Keratinocyte (primary cell): ENCODE measurements at places on chromosomes 7 and 10.

- no peak for DNase-seq
These were observed 90.2 kb downstream of the UBE3C start for GRCh38 chr7:157228864-157229422.

GRCh38 chr7:41107938-41108448, 594.9 kb downstream of the INHBA start:
- peak; percentile 89 for DNase-seq

GRCh38 chr10:43890124-43890523, 241.4 kb upstream of the ZNF32 start:
- no peak for DNase-seq

GRCh38 chr7:98826811-98827231, 43.0 kb downstream of the TMEM130 start:
- no peak for DNase-seq

DNA sequence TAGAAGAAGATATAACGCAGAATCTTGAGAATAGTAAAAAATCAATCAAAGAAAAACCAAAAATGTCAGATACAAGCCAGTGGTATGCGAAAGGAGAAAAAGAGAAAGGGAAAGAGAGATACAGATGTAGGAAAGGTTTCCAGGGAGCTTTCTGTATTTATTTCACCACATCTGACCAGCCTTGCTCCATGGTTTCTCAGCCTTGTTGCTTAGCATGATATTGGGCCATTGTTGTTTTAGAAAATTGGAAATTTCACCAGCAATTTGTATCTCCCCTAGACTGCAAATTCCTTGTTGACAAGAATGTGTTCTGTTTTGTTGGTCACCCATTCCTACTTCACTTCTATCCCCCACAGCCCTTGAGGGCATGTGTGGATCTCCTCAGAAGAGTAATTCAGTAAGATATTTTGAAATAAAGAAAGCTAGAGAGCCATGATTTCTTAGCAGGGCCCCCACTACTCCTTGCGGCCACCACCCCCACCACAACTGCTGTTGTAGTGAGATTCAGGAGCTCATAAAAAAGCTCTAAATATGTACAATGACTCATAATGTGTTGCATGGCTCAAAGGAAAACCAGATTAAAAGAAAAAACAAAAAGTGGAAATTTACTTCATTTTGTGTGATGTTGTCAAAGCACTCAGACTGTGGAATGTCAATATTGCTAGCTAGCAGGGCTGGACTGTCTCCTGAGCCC, 138.7 kb downstream of the CHRM2 start:
- no peak for DNase-seq

GRCh38 chr7:93715234-93715633, 140.7 kb upstream of the CALCR start:
- DNase-seq = no peak

DNA sequence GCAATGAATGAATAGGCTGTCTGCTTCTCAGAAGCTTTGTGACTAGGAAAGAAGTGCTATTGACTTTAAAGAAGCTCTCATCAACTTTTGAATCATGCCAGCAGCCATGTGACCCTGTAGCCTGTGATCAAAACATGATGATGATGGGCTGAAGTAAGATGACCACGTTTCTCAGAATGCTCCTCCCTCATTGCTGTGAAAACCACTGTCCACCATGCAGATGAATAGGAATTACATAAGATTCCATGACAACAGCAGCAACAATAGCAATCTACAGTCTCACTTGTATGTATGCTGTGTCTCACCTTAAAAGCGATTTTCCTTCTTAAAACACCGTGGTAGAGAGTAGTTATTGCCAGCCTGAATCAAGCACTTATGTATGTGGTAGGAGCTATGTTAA, 228.4 kb downstream of the TRIL start:
- no peak for DNase-seq

GRCh38 chr10:23442936-23443335, 4.1 kb downstream of the OTUD1 start:
- no peak for DNase-seq

DNA sequence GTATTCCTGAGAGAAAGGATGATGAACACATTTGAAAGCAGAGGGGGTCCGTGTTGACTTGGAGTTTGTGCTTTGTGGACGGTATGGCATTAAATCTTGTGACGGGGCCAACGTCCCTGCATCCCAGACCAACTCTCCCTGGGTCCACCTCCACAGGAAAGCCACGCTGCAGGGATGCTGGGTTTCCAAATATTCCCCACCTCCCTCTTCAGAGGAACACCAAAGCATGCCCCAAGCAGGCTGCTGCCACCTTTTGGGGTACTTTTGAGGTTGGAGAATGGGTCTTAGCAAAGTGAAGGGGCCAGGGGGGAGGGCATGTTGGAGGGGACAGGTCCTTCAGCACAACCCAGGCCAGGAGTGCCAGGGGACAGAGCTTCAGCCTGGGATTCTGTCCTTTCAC, 504.4 kb downstream of the TCERG1L start:
- no peak for DNase-seq

DNA sequence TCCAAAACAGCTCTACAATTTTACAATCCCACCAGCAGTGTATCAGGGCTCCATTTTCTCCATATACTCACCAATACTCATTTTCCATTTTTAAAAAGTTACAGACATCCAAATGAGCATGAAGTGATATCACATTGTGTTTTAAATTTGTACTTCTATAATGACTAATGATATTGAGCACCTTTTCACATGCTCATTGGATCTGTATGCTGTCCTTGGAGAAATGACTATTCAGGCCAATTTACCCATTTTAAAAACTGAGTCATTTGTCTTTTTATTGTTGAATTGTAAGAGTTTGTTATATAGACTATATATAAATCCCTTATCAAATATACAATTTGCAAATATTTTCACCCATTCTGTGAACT, 162.0 kb downstream of the MAGI2 start:
- DNase-seq = no peak

GRCh38 chr7:18283045-18283444, 212.5 kb upstream of the HDAC9 start:
- no peak for DNase-seq

GRCh38 chr7:5596046-5596895, 172.6 kb upstream of the TNRC18 start:
- DNase-seq = peak; percentile 74

GRCh38 chr10:21649454-21649872, 115.4 kb downstream of the MLLT10 start:
- no peak for DNase-seq

DNA sequence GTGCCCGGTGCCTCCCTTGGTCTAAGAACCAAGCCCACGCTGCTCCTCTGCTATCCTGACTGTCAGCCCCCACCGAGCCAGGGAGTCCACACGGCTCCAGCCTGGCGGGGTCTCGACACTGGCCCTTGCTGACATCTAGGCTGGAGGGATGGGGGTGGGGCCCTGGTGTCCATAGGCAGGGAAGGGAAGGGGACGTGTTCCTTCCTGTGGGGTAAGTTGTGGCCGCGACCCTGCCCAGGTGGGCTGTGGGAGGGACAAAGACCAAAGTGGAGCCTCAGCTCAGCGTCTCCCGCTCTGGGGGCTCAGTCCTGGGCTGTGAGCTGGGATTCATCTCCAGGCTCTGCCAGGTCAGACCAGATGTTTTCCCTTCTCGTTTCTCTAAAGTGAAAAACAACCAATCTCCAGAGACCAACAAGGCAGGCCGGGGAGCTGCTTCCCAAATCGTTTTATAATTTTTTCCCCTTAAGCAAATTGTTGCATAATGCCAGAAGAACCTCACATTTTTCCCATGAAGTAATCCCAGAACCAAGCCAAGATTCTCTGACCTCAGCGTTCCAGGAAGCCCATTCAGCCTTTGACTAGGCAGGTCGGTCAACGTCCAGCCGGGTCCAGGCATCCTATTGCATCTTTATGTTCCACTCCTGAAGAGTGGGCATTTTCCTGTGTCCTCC, 101.2 kb downstream of the RGS10 start:
- no peak for DNase-seq

- DNase-seq = no peak
These were observed 44.2 kb upstream of the TMEM213 start for GRCh38 chr7:138753610-138754009.
